ENCODE measurements at places on chromosomes 4 and X.

DNA sequence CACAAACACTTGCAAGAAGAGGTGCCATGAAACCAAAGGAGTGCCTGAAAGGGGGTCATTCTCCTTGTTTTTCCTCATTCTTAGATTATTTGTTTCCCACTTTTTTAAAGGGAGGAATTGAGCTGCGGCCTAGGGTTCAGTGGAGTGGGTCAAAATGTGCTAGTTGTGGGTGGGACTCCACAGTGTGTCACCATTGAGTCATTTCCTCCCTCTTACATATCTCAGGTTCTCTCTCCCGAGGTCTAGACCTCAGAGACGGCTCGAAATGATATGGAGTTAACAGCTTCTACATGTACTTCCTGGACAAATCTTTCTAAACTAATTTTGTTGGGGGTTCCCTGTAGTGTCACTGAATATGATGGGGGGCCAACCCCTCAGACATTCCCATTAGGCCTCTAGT is 328.4 kb upstream of the SPANXN1 start:
- no peak for DNase-seq

DNA sequence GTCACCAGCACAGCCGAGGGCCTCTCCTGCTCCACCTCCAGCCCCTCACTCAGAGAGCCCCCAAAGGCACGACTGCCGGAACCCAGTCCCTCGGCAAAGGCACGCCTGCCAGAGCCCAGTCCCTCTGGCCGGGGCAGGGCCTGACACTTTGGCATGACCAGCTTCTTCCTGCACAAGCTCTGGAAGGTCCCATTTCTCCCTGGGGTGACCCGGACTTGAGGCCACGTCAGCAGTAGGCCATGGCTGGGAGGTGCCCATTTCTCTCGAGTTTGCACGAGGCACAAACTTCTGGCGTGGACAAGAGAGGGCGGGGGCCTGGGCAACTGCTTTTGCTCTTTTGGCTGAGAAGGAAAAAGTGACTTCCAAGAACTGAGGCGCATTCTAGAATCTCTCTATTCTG is 62.2 kb upstream of the GPR78 start:
- no peak for DNase-seq

- DNase-seq = no peak
These were observed 98.5 kb upstream of the CTSO start for GRCh38 chr4:156052116-156052515.

- no peak for DNase-seq
These were observed 658 bp downstream of the KDM6A start for GRCh38 chrX:44873415-44874276.

GRCh38 chr4:149886786-149887490 is 71.3 kb upstream of the IQCM start:
- DNase-seq = no peak

DNA sequence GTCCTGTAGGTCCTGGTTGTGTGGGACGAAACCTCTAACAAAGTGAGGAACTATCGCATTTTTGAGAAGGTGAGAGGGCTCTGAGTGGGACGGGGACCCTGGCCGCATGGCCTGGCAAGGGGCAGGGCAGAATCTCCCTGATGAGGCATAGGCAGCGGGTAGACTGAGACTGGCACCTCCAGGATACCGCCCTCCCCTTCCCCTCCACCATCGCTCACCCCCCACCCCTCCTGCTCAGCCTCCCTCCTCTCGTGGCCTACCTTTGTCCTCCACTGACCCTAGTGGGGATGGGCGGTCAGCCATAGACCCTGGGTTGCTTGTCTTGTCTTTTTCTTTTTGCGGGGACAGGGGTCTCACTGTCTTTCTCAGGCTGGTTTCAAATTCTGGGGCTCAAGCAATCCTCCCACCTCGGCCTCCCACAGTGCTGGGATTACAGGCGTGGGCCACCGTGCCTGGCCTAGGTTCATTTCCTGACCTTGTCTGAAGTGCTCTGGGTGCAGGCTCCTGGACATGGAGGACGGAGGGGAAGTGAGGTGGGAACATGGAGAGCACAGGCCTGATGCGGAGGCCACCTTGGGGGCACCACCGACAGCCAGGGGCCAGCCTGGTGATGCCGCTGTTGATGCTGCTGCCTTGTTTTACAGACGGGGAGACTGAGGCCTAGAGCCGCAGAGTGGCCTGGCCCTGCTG is 10.5 kb upstream of the ADD1 start:
- no peak for DNase-seq

GRCh38 chrX:20974326-20974725 is 399.9 kb upstream of the CNKSR2 start:
- DNase-seq = no peak

DNA sequence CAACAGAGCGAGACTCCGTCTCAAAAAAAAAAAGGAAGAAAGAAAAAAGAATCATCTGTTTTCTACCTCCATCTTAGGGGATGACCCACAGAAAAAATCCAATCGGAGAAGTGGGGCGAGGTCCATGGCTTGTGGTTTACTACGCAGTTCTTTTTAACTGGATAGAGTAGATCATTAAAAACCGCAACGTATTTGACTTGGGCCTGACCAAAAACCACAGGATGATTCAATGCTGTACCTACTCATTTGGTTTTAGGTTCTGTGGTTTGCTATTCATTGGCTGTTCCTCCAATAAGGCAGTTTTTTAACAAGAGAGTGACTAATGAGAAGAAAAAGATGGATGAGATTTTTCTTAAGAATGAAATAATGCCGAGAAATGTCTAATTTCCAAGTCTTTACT is 83.7 kb downstream of the FREM3 start:
- no peak for DNase-seq

- DNase-seq = no peak
These were observed 9.6 kb upstream of the TMSB4X start for GRCh38 chrX:12965131-12965940.

DNA sequence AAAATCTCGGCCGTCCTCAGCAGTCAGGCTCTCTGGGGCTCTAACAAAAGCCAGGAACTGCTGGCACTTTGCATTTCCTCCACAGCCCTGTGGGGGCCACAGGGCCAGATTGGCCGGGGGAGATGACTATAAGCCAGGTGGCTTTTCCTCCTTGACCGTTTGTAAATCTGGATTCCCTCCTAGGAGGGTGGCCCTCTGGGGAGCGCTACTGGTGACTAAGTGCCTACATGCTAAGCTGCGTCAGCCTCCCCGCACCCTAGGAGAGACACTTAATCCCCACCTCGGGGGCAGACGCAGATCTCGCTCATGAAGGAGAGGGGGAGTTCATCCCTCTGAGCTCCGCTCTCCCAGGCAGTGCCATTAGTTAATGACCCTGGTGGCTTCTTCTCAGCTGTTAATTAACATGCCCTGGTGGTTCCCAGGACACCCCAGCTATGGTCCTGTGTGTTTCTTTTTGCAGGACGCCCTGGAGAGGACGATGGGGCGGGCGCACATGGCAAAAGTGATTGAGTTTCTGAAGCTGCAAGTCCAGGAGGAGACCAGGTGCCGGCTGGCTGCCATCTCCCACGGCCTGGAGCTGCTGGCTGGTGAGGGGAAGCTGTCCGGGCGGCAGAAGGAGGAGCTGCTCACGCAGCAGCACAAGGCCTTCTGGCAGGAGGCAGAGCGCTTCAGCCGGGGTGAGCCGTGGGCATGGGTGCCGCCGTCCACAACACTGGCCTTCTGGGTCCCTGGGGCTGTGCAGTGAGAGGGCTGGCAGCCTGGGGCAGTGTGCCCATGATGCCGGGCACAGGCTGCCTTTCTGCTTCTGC is 41.6 kb downstream of the EVC start:
- no peak for DNase-seq

- DNase-seq = no peak
These were observed 29.0 kb upstream of the INPP4B start for GRCh38 chr4:142875117-142875516.

DNA sequence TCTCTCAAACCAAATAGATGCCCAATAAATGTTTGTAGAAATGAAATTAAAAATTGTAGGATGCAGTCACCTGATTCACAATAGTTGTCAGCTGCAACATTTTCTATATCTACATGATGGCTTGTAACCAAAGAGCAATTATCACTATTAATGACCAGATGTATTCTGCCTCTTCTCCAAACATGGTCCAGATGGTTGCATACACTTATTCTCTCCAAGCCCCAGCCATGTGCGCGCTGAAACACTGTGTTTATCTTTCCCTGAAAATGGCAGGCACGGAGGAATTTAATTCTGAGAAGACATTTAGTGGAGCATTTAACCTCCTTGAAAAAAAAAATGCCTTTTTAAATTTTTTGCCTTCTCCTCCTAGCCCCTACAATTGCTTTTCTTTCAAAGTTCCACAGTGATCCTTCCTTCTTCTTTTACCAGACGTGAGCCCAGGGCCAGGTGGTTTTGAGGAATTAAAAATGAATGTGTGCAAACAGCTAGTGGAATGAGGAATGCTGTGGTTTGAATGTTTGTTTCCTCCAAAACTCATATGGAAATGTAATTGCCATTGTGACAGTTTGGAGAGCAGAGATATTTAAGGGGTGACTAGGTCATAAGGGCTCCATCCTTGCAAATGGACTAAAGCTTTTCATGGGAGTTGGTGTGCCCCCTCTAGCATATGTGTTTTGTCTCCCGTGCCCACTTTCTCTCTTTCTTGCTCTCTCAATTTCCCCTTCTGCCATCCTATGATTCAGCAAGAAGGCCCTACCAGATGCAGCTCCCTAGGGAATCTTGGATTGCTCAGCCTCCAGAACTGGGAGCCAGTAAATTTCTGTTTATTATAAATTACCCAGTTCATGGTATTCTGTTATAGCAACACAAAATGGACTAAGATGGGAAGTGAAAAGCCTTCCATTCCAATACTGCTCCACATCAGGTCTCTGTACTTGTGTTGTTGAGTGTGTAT is 136.0 kb downstream of the GABRB1 start:
- no peak for DNase-seq

Data from stimulated activated CD4-positive, alpha-beta T cell treated with anti-CD3 and anti-CD28 coated beads, TNF-alpha, amount 100 ng/mL, for 1 hour (primary cell).